ENCODE measurements at places on chromosomes 2 and 18.

GRCh38 chr2:210961249-210961648 is 404.9 kb downstream of the CPS1 start:
- DNase-seq: peak; percentile 68

DNA sequence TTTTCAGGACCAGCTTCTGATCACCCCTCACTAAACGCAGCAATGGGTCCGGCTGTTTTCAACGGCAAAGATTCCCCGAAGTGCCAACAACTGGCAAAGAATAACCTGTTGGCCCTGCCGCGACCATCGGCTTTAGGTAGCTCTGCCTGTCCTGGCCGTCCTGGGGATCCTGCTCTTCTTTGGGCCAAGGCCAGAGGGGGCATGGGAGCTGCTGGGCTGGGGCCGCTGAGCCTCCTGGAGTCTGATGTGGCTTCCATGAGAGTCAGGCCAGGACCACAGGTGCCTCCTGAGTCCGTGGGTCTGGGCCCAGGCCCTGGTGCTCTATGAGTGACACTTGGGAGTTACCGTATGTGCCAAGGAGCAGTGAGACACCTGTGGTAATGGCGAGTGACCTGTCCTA is 46.9 kb downstream of the GREB1 start:
- DNase-seq: no peak

DNA sequence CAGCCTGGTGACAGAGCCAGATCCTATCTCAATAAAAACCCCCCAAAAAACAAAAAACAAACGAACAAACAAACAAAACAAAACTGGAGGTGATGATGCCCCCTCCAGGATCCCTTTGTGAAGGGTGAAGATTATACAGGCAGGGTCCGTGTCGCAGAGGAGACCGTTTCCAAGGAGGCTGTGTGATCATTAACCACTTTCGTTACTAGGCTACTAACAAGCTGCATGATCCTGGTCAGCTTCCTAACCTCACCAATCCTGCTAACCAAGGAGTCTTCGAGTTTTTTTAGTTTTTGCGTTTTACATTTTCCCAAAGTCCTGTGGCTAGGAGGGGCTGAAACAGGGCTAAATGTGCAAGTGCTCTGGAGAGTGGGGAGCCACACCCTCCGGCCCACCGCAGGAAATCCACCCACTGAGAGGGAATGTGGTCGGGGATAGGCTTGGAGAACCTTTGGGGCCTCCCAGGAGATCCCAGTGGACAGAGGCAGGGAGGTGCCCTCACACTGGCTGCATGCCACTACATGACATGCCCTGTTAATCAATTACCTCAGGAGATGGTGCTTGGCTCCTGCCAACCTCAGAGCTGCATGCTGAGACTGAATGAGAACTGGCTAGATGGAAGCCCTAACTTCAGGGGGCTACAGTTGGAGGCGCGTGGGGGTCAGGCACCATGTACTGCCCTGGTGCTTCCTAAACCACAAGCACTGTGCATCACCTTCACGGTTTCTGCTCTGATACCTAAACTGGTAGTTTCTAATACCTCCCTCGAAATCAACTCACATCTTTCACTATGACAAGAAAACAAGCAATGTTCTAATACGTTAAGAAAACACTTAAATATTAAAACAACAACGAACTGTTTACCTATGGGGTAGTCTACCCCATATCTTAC is 67.5 kb upstream of the RGPD5 start:
- no peak for DNase-seq

GRCh38 chr2:240170883-240171282 is 30.4 kb upstream of the OTOS start:
- DNase-seq: no peak

GRCh38 chr18:56945171-56946083 is 201.5 kb upstream of the BOD1L2 start:
- DNase-seq: no peak

- peak; percentile 89 for DNase-seq
These were observed 8.2 kb upstream of the GPR17 start for GRCh38 chr2:127637725-127638252.

- peak; percentile 8 for DNase-seq
These were observed 267.9 kb downstream of the FBXO15 start for GRCh38 chr18:73879766-73880165.

GRCh38 chr2:85741833-85742455 is 11.8 kb upstream of the ATOH8 start:
- peak; percentile 70 for DNase-seq

DNA sequence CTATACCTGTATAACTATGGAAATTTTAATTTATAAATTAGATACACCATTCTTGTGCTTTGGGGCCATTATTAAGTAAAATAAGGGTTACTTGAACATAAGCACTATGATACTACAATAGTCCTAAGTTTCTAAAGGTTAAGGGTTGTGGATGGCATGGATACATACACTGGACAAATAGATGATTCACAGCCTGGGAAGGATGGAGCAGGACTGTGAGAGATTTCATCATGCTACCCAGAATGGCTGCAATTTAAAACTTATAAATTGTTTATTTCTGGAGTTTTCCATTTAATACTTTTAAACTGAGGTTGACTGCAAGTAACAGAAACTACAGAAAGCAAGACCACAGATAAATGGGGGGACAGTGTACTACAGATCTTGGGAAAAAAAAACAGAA is 295.8 kb upstream of the ZNF804A start:
- peak; percentile 8 for DNase-seq

GRCh38 chr18:48563027-48563426 is 24.2 kb downstream of the CTIF start:
- peak; percentile 95 for DNase-seq

DNA sequence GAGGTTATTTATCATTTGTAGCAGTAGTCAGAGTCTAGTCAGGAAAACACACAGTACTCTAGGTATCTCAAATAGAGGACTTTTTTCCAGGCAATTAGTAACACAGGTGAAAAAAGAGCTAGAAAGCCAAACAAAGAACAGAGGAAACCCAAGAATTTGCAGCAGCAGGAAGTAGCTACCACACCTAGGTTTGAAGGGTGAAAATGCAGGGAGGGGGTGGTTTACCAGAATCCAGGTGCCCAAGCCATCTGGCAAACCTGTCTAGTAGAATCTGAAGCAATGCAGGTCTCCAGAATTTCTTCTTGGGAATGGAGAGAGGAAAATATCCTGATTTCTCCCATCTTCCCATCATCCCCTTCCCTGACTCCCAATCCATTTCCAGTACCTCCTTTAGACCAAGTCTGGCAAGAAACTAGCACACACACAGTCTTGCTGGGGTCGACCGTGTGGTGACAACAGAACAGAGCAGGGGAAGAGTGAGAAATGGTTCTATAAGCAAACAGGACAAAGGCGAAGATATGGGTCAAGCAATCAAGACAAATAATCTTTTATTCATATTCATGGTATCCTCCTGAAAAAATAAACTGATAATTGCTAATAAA is 231.9 kb upstream of the MMADHC start:
- DNase-seq: no peak

DNA sequence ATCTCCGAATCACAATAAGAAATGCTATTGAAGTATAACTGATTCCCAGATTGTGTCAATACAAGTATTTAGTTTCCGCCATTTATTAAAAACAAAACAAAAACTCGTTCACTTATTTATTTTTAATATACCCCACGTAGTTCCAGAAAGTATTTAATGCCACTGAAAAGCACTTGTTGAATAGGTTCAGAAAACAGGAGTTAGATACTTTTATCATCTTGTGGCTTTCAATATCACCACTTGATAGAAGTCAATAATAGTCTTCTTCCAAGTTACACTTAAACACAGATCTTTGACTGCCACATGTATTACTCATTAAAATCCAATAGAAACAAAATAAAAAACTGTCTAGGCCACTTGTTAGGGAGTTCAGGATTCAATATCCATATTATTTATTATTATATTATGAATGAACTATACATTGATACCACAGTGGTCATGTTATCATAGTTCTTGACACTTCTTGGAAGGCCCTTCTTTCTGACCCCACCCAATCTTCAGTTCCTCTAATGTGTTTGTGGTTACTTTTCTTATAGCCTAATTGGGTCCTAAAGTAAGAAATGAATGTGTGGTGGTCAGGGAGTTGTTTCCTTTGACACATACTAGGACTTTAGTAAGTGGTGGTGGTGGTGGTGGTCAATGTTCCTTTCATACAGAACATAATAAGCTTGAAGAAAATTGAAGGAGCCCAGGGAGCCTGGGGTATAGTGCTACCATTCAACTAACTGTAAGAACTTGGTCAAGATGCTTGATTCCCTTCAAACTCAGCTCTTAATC is 221.3 kb upstream of the ITGA4 start:
- DNase-seq: no peak

GRCh38 chr2:106115250-106115649 is 78.9 kb downstream of the UXS1 start:
- DNase-seq: peak; percentile 96

GRCh38 chr2:159613651-159614285 is 2.6 kb downstream of the BAZ2B start:
- peak; percentile 11 for DNase-seq

DNA sequence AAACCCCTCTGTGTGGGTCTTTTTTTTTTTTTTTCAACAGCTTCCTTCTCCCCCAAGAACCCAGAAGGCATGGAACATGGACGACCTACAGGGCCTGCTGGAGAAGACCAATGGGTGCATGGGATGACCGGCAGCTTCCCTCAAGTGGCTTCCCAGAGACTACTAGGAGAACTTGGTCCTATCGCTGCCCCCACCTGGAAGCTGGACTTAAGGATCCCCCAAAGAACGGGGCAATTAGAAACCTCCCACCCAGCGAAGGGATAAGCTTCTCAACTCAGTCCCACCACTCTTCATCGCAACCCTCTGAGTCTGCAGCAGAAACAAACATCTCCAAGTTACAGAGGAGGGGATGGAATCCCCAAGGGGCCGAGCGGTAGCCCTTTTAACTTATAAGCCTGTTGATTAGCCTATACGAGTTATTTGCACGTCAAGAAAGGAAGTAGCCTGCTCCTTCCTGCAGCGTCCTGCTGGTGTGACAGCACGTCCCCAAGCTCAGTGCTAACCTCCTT is 1.4 kb downstream of the ACTR1B start:
- DNase-seq: no peak

- DNase-seq: no peak
These were observed 3.6 kb downstream of the HOXD11 start for GRCh38 chr2:176110415-176111308.

- DNase-seq: no peak
These were observed 104.1 kb downstream of the CHN1 start for GRCh38 chr2:174901075-174901474.

GRCh38 chr2:141506135-141506534 is 624.7 kb downstream of the LRP1B start:
- no peak for DNase-seq

DNA sequence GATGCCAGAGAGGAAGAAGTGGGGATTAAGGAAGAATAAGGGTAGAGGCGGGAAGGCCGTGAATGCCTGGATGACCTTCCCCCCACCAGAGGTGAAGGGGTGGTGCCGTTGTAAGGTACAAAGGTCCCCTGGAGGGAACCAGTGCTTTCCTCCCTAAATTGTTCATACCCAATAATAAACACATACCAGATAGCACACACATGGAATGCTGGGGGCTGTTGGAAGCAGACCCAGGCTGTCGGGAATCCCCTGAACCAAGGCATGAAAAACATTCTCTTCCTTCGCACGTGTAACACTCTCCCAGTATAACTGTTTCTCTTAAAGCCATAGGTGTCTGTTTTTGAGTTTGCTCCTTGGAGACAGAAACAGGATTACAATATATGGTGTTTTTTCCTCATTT is 107.1 kb upstream of the CTAGE1 start:
- DNase-seq: no peak

DNA sequence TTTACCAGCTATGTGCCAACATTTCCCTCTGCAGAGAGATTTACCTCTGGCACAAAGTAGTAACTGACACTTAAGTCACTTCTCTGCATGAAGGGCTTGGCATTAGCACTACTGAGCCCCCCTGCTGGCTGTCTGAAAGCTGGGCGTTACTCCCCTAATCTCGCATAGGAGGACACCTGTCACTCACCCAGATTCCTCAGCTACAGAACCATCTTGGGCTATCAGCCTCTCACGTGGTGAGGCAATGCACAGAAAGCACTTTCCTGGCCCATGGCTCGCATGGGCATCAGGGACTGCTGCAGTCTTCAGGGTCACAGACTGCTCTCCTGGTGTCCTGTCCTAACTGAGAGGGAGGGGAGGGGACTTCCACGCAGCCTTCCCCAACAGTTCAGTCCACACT is 12.0 kb downstream of the SERPINE2 start:
- DNase-seq: no peak

- DNase-seq: peak; percentile 64
These were observed 171.7 kb upstream of the SOX11 start for GRCh38 chr2:5520463-5520972.

DNA sequence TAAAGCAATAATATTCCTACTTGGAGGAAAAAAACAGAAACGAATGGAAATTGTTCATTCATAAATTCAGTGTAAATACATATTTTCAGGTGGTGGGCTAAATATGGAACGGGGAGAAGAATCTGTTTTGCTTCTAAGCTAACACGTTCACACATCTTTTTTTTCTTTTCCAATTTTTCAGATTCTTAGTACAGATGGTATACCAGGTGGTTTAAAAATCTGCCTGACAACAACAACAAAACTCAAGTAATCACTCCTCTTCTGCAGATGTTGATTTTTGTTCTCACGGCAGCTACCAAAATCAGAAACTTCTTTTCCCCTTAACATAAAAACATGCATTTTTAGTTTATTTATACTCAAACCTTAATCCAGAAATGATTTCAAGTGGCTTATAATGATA is 164.8 kb upstream of the SYT4 start:
- DNase-seq: no peak

Data from HT1080 (cell line).